Fibroblast of skin of abdomen (primary cell): ENCODE measurements at places on chromosomes 16 and 17.

GRCh38 chr17:15278380-15278779 is 13.3 kb upstream of the PMP22 start:
- no peak for DNase-seq

- no peak for DNase-seq
Observed at GRCh38 chr17:48551214-48551555, 6.3 kb upstream of the HOXB2 start.

DNA sequence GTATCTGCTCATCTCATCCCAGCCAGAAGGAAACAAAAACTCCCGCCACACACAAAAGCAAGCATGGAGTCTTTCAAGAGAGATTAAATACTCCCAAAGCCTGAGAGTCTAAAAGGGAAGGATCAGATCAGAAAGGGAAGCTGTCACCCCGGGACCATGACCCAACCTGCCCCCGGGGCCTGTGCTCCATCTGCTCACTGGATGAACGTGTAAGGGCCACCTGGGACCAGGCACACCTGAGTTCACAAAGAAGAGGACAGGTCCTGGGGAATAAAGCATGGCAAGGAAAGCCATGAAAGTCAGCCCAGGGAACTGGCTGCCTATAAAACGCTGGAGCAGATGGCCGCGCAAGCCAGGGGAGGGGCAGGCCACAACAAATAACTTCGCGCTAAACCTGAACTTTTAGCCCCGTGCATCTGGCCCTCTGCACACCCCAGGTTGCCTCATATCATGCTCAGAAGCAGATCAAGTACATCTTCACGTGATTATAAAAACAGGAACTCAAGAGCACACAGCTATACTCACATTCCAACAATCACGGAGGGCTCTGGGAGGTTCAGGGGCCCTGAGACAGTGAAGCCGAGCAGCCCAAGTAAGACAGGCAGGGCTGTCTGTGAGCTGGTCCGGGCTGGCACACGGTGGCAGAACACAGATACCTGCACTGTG is 3.4 kb downstream of the TMEM11 start:
- no peak for DNase-seq

DNA sequence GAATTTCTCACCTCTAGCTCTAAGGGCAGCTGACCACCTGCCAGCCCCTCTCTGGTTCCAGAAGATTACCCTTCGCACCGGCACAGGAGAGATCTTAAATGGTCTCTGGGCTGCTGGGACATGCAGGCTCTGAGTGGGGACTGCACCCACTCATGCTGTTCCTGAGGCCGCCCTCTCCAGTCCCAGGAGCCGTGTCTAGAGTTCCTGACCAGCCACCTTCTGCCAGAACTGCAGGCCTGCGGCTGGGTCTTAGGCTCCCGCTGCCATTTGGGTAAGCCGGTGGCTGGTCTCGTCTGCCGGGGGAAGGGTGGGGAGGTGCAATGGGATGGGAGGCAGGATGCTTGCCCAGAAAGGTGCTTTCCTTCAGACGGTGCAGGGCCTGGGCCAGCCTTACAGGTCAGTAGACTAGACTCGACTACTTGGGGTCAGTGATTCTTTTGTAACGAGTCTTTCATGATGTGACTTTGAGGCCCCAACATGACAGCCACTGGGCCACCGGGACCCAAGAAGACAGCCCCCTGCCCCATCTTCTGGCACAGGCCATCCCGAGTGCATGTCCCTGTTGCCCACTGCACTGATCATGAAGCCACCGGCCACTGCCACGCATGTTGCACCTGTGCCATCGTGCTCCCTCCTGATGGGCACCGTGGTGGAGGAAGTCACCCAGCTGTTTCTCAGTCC is 26.4 kb downstream of the B9D1 start:
- no peak for DNase-seq

DNA sequence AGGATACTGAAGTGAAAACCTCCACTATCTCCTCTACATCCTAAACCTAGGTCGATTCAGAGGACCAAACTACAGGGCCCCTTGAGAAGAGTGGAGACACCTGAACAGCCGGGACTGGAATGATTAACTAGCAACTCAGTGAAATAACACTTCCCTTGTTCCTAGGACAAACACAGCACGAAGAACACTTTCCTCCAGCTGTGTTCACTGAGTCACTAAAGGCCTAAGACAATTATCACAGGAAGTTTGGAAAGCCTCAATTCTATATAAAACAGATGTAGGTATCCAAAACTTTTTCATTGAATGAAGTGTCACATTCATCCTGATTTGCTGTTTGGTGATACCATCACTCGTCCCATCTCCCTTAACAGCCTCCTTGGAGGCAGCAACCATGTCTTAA is 15.5 kb upstream of the CUEDC1 start:
- DNase-seq, result peak; percentile 71

DNA sequence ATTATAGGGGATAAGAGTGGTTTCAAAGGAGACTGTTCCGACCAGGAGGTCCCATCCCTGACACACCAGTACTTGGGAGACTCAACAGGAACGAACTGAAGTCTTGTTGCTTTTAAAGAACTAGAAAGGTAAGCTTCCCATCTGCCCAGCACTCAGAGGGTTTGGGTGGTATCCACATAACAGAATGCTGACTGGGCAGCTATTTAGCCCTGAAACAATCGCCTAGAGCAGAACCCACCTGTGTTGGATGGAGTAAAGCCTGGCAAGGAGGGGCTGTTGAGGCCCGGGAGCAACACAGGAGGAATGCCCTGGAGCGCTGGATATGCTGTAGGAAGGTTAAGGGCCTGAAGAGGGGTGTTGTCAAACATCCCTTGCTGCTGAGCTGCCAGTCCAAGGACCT is 254.9 kb downstream of the ZFHX3 start:
- no peak for DNase-seq

GRCh38 chr17:19868079-19868395 is 301 bp upstream of the ULK2 start:
- DNase-seq, result no peak

- DNase-seq, result peak; percentile 91
Observed at GRCh38 chr17:50604513-50604912, 30.2 kb upstream of the ABCC3 start.

DNA sequence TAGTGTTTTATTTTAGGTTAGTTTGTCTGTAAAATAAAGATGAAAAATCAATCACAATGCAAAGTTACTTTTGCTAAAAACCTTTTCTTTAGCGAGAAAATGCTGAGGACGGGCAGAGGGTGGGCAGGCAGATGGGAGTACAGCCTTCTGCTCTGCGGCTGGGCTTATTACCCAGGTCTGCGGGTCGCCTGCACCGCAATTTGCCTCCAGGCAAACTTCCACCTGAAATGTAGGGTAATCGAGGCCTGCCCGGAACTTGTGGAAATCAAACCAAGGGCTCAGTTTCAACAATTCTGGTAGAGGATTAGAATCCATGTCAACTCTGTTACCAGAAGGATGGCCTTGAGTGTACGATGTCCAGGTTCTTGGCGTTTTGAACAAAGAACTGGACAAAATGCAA is 22.3 kb upstream of the MMD start:
- DNase-seq, result no peak

DNA sequence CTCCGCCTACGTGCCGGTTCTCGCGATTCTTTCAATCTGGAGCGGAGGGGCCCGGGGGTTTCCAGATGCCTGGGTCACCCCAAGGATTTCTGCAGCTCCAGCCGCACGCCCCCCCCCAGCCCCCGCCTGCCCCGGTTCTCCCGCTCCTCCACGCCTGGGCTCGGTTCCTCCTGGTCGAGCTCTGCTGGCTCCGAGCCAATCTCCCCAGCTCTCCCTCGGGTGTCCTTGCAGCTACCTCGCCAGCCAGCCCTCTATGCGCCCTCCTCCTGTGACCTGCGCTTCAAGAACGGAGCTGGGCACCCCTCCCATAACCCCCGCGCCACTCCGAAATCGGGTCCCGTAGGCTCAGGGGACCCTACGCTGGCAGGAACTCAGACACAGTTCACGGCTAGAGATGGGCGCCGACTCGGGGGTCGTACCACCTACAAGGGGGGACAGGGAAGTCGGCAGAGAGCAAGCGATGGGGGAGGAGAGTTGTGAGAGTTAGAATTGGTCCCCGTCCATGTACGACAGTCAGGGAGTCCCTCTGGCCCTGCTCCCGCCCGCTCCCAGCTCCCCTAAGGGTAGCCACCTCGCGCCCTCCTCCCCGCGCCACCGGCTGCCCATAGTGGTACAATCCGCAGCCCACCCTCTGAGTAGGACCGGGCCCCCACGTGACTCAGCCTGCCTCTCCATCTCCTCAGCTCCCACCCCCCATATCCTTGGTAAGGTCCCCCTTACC is 961 bp downstream of the FGF11 start:
- DNase-seq, result peak; percentile 48

- peak; percentile 51 for DNase-seq
Observed at GRCh38 chr17:40841246-40841645, 18.8 kb upstream of the KRT10 start.

DNA sequence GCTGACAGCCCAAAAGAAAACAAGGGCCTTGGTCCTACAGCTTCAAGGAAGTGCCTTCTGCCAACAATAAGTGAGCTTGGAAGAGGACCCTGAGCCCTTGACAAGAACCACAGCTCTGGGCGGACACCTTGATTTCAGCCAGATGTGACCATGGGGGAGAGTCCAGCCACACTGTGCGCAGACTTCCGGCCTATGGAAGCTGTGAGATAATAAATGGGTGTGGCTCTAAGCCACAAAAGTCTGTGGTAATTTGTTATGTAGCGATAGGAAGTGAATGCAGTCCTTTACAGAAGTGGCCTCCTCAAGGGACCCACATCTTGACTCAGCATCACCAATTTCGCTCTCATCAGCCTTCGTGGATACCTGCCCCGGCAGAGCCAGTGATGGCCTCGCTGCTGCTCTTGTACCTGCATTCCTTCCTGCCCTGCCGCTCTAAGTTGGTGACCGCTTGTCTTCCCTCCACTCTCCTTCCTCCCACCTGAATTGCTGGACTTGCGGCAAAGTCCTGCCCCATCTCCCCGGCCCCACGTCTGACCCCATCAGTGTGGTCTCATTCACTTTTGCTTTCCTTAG is 29.3 kb downstream of the PRSS54 start:
- DNase-seq, result no peak

DNA sequence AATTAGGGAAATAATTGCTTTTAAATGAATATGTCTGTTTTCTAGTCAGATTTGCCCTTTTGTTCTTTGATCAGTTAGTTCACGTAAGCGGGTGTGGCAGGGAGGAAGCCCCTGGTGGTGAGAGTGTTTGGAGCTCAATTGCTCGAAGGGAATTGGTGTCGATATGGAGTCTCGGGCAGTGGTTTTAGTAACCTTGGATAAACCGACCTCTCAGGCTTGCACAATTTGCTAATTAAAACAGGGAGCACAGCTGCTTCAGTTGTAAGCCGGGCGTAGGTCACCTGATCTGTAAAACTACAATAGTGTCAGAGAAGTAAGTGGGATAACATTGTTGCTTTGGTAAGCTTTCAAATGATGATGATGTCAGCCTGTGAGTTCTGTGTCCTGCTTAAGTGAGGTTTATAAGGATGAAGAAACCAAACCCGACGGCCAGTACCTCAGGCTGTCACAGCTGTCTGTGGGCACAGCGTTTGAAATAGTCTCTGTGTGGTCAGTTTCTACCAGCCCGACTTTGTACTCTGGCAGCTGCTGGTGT is 2.9 kb downstream of the ZNF750 start:
- no peak for DNase-seq

DNA sequence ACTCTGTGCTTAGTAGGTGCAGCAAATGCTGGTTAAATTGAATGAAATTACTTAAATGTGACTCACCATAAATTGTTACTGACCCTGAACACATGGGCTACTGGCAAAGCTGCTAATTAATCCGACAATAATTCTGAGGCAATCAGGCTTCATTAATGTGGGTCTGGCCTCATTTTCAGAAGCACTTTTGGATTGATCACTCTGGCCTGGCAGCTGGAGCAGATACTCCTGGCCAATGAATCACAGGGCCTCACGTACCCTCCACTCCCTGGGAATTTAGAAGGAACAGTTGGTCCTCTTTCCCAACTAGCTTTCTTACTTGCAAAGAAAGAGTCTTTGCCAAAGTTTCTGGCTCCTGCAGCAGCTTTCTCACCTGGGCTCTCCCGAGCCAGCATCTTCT is 162.0 kb upstream of the ZKSCAN2 start:
- no peak for DNase-seq

DNA sequence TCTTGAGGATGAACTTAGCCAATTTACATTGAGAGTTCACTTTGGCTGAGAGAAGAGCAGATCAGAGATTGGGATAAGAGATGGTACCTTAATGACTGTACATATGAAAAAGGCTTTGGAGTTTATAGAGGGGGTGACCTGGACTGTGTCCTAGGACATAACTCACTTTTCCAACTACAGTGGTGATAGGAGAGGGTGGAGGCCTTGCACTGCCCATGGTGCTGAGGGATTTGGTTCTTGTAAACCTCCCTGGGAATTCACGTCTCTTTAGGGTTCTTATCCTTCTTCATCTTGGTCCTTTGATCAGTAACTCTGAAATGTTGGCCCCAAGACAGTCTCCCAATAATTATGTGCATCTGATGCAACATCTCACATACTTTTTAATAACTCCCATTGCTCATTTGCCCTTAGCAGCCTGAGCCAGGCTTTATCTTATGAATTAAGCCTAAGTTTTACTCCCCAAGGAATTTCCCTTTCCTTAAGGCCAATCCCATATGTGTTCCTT is at the start of gene OR4D1:
Gene OR4D1 (plus strand): TSS at position 455 of the 505 bp plus-strand sequence. CDS start 6,770 bp downstream, outside the sequence.
- no peak for DNase-seq

DNA sequence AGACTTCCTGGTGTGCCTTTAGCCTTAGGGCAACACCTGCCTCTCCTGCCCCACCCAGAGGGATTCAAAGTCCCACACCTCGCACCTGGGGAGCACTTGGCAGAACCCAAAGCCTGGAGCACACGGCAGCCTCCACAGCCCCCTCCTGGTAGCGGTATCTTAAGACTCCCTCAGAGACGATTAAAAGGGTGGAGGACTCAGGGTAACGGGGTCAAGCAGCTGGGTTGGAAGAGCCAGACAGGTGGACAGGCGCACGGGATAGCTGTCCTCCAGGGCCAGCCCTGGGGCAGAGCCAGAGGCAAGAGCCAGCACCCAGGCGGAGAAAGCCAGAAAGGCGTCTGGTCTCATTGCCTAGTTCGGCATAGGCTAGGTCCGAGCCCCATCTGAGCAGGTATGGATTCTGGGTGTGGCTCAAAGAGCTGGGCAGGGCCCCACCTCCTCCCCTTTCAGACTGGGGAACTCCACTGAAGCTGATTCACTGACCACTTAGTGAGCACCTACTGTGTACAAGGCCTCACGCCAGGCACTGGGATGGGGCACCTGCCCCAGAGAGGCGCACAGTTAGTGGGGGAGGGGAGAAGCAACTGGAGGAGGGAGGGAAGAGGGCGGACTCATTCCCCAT is 55.0 kb upstream of the MEAK7 start:
- DNase-seq, result no peak

GRCh38 chr17:43699438-43699756 is 37.7 kb upstream of the MEOX1 start:
- DNase-seq, result no peak

GRCh38 chr16:4805231-4805630 is 2.8 kb upstream of the ROGDI start:
- DNase-seq, result no peak

- peak; percentile 25 for DNase-seq
Observed at GRCh38 chr17:73196500-73196899, 3.6 kb downstream of the COG1 start.

GRCh38 chr16:84724606-84725309 is 25.0 kb downstream of the USP10 start:
- DNase-seq, result peak; percentile 39

DNA sequence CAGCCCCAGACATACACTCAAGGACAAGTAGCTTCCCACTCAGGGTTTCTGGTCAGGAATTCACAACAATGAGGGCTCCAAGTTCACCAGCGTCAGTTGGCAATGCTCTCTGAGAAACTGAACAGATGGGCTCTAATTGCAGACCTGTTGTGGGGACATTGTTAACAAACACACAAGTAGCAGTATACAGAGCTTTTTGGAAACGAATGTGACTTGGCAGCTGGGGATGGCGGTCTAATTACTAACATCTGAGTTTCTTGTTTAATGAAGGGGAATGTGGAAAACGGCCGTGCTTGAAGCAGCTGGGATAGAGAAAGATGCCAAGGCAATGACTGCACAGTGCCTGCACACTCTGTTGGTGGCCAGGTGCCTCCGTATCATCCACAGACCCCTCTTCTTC is 316.1 kb upstream of the IRX3 start:
- DNase-seq, result peak; percentile 28
